Right lobe of liver (tissue), 6 donors: ENCODE measurements at places on chromosomes 16 and 17. TPM values are rescaled to one million over a fixed set of nuclear protein-coding genes. Genes with fewer than 3 reads are reported as not detected.

- DNase-seq = no peak
These were observed 18.5 kb upstream of the TOB1 start for GRCh38 chr17:50884439-50885311.

GRCh38 chr16:50310308-50311133 is 44.2 kb downstream of the ADCY7 start:
- DNase-seq = no peak

The KCNJ2 gene
- total RNA-seq = 0.77 TPM

The WNT9B gene
- total RNA-seq = not detected

GRCh38 chr17:30186761-30187160 is 48.7 kb downstream of the SLC6A4 start:
- DNase-seq = no peak
